ENCODE measurements at places on chromosomes 5 and 9.

GRCh38 chr9:94563548-94563947 is 8.7 kb downstream of the PCAT7 start:
- DNase-seq, result no peak

DNA sequence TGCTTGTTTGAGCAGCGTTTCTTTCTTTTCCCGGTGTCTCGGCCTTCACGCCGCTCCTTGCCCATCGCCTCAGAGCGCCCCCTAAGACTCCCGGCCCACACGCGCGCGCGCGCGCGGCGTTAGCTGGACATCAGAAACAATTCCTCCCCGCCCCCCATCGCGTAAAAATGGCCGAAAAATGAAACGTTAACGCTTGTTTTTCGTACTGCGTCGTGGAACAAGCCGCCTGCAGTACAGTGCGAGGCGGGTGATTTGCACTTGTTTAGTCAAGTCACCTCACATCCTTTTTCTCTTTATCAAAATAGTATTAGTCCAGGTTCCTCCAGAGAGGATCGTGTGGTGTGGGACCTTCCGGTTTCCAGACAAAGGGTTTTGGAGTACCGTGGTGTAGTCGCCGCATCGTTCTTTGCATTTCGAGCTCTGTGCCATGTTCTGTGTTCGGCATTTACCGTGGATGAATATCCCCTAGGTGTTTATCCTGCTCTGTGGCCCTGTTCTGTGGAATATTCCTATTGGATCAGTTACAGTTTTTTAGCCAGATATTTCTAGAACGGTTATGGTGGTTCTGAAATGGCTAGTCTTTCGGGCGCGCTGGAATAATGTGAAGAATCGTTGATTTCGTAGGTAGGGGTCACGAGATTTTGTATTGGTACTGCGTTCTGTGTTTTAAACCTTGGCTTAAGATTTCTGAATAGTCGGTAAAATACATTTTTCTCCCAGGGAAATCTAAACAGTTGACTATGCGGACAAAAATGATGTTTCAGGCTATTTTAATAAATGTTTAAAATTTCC is 1.0 kb downstream of the MATR3 start:
- no peak for DNase-seq

DNA sequence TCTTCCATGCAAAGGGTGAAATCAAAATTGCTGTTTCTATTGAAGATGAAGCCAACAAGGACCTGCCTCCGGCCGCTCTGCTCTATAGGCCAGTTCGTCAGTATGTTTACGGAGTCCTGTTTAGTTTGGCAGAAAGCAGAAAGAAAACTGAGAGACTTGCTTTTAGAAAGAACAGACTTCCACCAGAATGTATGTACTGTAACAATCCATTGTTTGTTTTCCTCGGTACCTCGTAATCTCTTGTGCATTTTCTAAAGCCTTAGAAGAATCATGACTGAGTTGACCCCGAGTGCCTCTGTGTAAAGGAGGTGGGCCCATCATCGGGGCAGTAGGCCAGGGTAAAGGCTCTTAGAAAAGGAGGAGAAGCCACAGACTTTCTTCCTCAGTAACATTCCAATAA is 44.2 kb upstream of the PHF2 start:
- DNase-seq, result no peak

DNA sequence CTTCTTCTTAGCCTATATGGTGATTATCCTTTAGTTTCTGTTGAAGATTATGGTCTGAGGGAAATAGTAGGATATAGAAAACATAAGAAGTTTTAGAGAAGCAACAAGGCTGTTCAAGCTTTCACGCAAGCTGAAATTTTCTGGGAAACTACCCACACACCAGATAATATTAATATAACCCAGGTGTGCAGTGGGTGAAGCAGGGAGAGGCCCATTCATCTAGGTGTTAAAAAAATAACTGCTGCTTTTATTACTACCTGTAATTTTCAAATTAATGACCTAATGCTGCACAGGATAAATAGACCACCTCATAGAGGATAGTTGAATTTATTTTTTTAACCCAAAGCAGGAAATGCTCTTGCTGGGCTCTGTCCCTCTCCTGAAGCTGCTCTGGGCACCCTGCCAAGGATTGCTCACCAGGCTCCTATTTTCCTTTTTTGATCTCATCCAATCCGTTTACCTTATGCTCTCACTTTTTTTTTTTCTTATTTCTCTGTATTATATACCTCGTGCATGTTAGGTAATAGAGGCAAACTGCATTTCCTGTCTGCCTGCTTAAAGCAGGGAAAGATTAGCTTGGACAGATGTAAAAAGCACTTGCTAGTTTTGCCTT is 124.3 kb upstream of the SLC12A2 start:
- DNase-seq, result peak; percentile 30

DNA sequence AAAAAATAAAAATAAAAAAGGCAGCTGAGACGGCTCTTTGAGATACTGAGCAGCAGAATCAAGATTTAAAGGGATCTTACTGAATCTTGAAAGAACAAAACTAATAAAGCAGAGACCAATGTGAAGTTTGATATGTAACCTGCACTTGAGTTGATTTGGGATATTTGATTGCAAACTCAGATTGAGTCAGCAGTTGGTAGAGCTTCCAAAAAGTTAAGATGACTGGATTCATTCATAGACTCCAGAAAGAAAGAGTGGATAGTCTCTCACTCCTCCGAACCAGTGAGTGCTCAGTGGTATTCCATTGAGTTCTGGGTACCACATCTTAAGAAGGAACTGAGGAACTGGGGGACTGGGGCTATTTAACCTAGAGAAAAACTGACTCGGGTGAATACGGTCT is 52.7 kb upstream of the TESK1 start:
- DNase-seq, result no peak

DNA sequence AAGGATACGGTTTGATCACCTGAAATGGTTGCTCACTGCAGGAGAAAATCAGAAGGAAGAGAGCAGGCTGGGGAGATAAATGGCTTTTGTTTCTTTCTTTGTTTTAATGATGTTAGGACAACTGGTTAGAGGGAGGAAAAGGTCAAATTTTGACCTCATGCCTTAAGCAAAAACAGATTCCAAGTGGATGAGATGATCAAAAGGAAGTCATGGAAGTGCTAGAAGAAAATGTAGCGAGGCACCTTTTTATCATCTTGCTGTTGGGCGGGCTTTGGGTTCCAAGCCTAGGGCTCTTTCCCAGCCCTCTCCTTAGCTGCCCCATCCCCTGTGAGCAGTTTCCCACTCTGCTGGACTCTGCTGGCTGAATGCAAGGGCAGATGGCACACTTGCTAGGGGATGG is 127.9 kb downstream of the ADAMTS2 start:
- no peak for DNase-seq

GRCh38 chr5:84290161-84290560 is 94.5 kb downstream of the EDIL3 start:
- no peak for DNase-seq

DNA sequence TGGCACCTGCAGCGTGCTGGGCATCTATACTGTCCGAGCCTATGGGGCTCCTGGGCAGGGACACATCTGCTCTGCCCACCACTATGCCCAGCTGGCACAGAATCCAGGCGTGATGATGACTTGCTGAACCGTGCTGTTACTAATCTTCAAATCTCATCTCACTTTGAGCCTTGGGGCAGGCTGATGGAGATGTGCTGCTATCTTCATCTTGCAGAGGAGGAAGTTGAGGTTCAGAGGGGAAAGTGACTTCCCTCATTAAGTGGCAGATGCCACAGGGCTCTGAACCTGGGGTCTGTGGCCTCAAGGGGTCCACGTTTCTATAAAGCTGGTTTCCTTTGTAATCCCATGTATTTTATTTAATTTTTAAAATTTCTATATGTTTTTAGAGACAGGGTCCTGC is 4.7 kb downstream of the SLC2A6 start:
- no peak for DNase-seq

GRCh38 chr9:114916481-114916880 is 13.9 kb downstream of the TNFSF8 start:
- DNase-seq, result no peak

- DNase-seq, result no peak
These were observed 230.4 kb upstream of the PUM3 start for GRCh38 chr9:3074247-3074646.

DNA sequence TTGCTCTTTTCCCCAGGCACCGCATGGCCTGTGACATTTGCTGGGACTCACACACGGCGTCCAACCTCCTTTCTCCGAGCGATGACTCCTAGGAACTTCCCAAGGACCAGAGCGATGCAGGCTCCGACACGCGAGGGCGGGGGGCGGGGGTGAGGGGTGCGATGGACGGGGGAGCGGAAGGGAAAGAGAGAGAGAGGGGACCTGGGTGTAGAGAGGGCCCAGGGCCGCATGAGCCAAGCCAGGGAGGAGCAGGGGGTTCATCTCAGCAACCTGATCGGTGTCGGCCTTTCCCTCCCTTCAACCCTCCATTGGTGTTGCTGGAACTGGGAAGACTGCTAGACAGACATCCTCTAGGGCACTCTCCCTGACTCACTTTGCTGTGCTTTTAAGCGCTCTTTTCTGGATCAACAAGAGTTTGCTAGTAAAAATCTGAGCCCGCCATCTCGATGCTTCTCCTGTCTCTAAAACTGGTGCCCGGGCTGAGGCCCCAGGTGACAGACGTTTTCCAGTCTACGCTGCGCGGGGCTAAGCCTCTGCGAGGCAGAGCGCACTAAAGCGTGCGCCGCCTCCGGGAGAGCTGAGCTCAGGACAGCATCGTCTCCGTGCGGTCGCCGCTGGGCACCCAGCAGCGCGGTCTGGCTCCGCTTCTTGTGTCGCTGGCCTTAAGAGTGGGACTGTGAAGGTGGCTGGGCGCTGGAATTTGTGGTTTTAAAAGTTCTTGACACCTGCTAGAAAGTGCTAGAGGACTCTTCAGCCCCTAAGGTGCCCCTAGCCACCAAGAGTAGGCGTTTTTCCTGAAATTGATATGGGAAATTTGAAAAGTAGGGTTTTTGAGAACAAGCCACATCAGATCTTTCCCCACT is 1.0 kb upstream of the TSLP start:
- DNase-seq, result no peak

DNA sequence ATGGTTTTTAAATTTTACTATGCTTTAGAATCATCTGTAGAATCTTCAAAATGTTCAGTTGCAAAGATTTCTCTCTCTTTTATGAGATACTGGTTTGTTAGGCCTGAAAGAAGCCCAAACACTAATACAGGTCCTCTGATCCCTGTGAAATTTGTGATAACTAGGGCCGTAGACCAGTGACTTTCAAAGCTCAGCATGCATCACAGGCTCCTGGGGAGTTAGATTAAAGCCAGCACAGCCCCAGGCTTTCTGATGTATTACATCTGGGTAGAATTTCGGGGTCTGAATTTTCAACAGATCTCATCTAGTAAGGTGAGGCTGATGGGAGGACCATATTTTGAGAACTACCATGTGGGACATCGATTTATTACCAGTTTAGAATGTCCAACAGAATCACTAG is 194.1 kb upstream of the PTPRD start:
- no peak for DNase-seq

DNA sequence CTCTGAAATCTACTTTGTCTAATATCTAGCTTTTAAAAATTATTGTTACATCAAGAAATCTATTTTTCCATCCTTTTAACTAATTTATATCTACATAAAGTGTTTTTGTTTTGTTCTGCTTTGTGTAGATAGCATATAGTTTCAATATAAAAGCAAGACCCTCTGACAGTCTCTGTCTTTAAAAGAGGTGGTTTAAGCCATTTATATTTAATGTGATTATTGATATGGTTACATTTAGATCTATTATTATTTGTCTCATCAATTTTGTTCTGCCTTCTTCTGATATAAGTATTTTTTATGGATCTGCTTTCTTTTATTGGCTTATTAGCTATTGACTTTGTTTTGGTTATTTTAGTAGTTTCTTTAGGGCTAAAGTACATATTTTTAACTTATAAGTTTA is 16.0 kb downstream of the HMGXB3 start:
- no peak for DNase-seq

GRCh38 chr9:82593501-82593900 is 469.4 kb downstream of the RASEF start:
- no peak for DNase-seq

GRCh38 chr5:166505067-166505466 is 1786.4 kb upstream of the WWC1 start:
- no peak for DNase-seq

GRCh38 chr5:60522292-60522905 is 177.6 kb downstream of the DEPDC1B start:
- DNase-seq, result no peak

All from NCI-H1436 treated with DMSO at 0.1 percent for 48 hours (cell line).